Stimulated activated CD4-positive, alpha-beta T cell treated with anti-CD3 and anti-CD28 coated beads, Interleukin-15, amount 100 ng/mL, for 1 hour (primary cell): ENCODE measurements at places on chromosomes 7 and 10.

GRCh38 chr10:80700760-80701444 lies 163.2 kb downstream of the SH2D4B start:
- no peak for DNase-seq

- DNase-seq, result no peak
Observed at GRCh38 chr10:4073912-4074311, 288.9 kb upstream of the KLF6 start.

- no peak for DNase-seq
Observed at GRCh38 chr7:54841772-54842697, 83.0 kb upstream of the SEC61G start.

- no peak for DNase-seq
Observed at GRCh38 chr7:23418046-23418445, 52.2 kb downstream of the IGF2BP3 start.

GRCh38 chr7:95690367-95690947 lies 81.9 kb upstream of the DYNC1I1 start:
- DNase-seq, result no peak

- no peak for DNase-seq
Observed at GRCh38 chr7:77326131-77326530, 90.0 kb downstream of the GSAP start.

DNA sequence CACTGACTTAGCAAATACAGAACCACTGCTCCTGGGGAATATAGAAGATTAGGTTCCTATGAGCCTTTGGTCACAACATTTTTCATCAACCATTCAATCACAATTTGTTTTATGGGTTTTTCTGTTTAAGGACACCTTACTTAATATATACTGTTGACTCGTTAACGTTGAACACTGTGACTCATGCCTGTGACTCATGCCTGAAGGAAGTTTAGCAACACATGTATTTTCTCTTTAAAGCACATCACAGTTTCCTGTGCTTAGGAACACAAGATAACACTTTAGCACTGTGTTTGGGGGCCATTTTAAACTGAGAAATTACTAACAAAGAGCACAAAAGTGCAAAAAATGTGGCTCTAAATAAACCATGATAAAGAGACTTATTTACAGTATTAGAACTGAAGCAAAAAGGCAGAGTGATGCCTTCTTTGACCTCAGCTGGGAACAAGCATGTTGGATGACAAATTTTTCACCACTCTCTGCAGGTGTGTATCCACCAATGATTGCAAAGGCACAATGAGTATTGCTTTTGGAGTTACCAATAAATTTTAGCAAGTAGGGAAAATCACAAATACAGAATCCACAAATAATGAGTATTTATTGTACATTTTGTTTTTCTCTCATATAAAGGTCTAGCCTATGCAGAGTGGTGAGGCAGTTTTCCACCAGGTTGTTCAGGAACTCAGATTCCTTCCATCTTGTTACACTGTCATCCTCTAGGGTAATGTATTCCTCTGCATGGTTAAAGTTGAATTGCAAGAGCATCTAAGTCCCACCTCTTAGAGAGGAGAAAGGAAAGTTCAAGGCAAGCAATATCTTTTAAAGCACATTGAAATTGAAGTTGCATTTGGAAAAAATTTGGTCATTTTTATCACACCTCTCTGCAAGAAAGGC lies 7.3 kb downstream of the FGFBP3 start:
- no peak for DNase-seq

- DNase-seq, result no peak
Observed at GRCh38 chr7:121366852-121367431, 29.2 kb downstream of the FAM3C start.

- no peak for DNase-seq
Observed at GRCh38 chr7:77315182-77315591, 101.0 kb downstream of the GSAP start.

GRCh38 chr10:24343686-24344085 lies 134.7 kb downstream of the KIAA1217 start:
- DNase-seq, result no peak

DNA sequence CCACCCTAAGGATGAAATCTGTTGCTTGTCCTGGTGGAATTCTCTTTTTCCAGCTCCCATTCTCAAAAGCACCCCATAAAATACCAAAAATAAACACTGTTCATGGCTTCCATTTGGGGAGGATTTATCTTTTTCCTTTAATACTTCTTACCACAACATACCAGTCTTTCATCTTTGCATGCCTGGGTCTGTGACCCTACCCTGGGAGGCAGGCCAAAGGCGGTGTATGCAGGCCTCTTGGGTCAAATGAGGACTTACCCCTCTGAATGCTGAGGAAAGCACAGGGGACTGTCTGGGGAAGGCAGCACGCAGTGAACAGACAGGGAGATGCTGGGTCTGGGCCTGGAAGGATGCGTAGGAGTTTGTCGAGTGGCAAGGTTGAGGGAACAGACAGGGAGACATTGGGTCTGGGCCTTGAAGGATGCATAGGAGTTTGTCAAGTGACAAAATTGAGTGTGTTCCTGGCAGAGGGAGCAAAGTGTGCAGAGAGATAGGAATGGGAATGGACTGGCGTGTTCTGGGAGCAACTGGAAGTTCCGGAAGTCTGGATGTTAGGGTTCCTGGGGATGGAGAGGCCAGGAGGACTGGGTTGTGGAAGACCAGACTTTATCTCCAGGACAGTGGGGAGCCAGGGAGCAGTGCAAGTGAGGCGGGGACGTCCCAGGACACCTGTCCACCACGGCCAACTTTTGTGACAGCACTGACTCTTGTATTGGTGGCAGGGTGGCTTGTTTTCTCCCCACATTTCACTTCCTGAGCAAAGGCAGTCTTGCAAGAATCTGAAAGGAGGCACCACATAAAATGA lies 40.8 kb downstream of the MYL10 start:
- DNase-seq, result no peak

DNA sequence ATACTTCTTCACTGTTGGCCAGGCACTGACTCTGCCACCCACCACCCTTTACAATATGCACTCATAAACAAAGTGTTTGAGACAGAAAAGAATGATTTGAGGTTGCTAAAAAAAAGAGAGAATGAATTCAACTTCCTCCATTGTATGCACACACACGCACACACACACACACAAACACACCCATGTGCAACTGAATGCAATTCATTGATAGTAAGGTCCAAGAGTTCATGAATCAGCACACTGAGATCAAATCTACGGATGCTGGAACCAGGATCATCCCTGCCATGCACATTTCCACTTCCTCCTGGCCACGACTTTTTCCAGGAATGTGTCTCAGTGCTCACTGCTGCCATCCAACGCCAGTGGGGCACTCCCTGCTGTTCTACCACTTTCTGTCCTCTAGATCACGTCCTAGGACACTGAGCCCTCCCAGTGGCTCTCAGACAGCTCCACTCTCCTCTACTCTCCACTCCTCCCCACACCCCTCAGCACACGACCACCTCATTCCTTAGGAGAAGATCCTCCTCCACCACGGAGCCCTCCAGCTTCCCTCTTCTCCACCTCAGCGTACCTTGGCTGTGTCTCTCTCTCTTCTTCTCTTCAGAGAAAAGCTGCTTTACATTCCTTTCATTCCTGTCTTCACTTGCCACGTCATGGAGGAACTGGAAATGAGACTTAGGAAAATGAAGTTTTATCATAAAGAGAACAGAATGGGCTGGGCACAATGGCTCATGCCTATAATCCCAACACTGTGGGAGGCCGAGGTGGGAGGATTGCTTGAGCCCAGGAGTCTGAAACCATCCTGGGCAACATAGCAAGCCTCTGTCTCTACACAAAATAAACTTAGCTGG lies 12.0 kb upstream of the TMEM213 start:
- no peak for DNase-seq

DNA sequence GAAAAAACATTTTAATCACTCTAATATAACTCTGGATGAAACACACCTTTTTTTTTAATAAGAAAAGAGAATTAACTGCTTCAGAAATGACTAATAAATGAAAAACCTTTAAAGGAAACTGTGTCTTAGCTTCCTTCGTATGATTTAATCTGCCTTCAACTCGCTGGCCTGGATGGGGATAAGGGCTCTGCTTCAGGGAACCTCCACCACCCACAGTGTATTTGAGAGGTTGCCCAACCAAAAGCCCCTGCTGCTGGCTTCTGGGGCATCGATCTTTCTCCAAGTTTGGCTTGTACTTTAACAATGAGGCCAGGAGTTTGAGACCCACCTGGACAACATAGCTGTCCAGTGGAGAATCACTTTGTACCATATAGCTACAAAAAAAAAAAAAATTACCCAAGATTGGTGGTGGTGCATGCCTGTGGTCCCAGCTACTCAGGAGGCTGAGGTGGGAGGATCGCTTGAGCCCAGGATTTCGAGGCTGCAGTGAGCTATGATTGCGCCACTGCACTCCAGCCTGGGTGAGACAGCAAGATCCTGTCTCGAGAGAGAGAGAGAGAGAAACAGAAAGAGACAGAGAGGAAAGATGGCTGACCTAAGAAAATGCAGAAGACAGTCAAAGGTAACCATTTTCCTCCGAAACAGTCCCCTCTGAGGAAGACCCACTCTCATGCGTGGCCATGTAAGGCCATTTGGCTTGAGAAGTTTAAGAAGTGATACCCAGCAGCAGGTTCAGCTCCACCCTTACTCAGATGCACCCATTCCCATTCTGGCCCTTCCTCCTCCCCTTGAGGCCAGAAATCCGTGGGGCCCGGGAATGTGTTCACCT lies 13.6 kb upstream of the LIMK1 start:
- no peak for DNase-seq

- DNase-seq, result no peak
Observed at GRCh38 chr7:16874066-16874465, 7.7 kb downstream of the AGR3 start.

DNA sequence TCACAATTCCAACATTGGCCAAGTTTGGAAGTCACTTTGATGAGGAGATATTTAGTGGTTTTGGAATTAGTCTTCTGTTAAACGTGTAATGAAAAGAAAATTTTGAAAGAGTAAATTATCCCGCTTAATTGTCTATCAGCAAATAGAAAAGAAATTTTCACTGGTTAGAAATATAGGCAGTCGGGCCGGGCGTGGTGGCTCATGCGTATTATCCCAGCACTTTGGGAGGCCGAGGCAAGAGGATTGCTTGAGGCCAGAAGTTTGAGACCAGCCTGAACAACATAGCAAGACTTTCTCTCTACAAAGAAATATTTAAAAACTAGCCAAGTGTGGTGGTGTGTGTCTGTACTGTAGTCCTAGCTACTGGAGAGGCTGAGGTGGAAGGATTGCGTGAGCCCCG lies 13.4 kb downstream of the CNTNAP2 start:
- no peak for DNase-seq

DNA sequence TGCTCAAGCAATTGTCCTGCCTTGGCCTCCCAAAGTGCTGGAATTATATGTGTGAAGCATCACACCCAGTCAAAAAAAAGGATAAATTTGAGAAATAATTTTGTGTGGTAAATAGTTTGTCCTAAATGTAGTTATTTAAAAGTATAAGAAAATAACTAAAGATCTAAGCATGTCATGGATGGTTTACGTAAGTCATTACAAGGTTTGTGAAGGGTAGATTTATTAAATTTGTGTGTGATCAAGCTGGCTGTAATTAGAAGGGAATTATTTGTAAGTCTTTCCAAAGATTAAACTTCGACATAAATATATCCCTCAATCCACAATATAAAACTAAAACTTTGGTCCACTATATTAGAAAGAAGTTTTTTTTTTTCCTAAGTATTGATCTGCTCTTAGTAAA lies 28.6 kb downstream of the ORC5 start:
- DNase-seq, result no peak

GRCh38 chr7:47609803-47610452 lies 28.0 kb upstream of the TNS3 start:
- DNase-seq, result no peak

DNA sequence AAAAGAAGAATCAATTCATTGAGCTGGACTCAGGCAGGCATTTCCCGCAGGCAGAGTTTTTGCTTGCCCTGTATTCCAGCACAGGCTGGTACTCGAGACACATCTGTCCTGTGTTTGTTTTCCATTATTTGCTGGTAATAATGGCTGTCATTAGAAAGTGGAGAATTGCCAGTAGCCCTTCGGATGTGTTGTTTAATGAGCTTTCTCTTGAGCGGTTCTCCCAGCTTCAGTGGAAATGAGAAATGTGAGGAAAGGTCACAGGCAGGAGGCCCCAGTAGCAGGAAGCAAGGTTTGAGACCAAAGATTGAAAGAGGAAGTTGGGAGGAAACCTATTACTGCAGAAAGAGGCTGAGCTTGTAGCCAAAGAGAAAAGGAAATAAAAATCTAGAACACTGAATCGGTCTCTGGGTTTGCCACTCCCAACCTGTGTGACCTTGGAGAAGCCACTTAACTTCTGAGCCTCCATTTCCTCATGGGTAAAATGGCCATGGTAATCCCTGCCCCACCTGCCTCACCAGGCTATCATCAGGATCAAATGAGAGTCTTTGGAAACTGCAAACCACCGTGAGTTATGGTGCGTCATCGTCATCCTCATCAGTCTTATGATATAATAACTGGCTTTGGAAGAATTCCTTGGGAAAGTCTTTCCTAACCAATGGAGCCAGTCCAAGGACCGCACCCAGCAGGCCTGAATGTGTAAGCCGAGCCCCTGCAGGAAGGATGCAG lies 67.7 kb downstream of the TACR2 start:
- DNase-seq, result no peak

- no peak for DNase-seq
Observed at GRCh38 chr10:91006752-91007346, 86.0 kb upstream of the ANKRD1 start.

GRCh38 chr7:120838281-120838682 lies 19.7 kb downstream of the TSPAN12 start:
- no peak for DNase-seq

DNA sequence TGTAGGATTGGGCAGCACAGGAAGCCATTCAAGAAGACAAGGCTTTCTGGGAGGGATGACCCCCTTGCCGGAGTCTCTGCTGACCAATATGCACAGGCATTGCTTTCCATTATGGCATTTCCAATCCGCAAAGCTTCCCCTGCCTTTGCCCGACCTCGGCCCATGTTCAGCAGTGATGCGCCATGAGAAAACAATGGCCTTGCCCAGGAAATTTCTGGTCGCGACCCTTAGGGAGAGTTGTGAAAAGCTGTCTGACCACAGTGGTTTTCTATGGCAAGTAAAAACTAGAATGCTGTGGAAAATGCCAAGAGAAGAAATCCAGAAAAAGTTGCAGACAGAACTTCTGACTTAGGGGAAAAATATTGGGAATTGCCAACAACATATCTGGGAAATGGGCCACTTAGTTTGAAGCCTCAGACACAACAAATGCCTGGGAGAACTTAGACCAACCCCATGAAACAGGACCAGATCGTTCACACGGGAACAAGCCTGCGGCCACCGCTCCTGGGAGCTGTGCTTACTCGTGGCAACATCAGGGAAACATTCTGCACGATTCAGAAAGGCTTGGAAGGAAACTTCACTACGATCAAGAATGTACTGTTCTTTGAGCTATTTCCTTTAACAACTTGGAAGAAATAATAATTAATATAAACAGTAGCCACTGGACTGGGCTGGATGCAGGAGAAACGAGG lies 512.4 kb downstream of the TNS3 start:
- DNase-seq, result no peak

DNA sequence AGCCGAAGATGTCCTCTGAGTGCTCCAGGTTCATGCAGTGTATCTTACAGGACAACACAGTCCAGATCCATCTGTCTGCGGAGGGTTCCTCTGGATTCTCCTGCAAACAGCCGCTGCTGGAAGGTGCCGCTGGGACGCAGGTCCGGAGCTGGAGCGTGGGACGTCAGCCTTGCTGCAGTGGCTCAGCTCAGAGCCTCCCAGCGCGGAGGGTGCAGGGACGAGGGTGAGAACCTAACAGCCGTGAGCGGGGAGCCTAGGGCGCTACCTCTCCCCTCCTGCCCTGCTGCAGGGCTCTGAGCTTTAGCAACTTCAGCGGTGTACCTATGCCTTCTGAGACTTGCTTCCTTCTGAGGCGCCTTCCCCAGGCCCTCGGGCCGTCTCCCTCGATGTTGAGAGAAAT lies 137.6 kb upstream of the TMEM72 start:
- DNase-seq, result no peak
